ENCODE measurements at places on chromosomes 5 and 9.

DNA sequence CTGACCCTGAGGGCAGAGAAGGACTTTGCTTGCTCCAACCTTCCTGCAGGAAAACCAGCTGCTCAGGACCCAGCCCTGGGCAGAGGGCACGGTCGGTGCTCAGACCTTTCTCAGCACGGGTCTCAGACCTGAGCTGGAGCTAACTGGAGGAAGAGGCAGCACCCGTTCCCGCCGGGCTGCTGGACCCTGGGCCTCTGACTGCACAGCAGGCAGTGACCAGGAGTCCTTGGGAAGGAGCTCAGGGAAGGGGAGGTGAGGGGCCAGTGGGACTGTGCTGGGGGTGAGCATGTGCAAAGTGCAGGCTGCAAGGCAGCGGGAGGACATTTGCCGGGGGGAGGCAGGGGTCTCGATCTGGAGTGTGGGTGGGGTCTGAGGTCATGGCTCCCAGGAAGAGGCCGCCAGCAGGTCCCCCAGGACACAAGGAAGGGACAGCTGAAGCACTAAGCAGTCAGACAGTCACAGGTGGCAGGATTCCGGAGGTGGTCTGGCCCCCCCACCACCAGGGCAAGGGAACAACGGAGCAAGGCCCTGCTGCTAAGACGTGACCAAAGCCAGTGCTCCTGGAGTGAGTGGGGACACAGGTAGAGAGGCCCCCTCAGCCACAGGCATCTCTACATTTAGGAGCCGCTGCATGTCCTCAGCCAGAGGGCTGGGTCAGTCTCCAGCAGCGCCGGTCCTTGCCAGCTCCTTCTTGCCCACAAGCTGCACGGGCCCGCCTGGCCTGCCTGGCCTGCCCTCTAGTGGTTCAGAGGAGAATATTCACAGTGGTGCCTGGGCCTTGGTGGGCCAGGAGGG is 4.8 kb upstream of the DPM2 start:
- peak; percentile 56 for DNase-seq

- DNase-seq = no peak
These were observed 27.0 kb upstream of the TMOD1 start for GRCh38 chr9:97474372-97474925.

GRCh38 chr5:159324986-159325385 is 5.3 kb downstream of the IL12B start:
- DNase-seq = no peak

DNA sequence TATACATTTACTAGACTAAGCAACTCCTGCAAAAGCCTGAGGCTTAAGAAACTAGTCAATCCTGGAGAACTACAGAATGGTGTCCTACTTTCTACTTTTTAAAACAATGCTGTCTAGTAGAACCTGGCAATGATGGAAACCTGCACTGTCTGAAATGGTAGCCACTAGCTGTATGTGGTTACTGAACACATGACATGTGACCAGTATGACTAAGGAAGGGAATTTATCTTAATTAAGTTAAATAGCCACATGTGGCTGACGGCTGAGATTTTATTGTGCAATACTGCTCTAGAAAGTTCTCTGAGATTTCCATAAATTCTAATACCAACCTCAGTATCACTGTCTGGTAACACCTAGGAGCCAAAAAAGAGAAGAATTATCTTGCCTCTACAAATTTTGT is 44.9 kb upstream of the RAPGEF6 start:
- DNase-seq = no peak

DNA sequence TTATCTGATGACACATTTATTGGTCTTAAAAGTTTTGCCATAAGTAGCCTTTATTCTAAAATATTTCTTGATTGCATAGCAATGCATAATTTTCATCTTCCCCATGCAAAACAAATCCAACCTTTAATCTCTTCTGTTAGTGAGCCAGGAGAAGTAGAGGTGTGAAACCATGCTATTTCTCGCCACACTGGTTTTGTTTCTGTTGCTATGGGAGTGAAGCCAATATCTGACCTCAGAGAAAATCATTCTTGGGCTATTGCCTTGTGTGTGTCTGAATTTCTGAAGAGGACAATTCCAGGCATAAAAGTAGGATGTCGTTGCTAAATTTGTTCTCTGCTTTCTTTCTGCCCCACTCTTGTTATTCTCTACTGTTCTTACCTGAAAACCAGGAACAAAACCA is 183.6 kb downstream of the PTTG1 start:
- no peak for DNase-seq

DNA sequence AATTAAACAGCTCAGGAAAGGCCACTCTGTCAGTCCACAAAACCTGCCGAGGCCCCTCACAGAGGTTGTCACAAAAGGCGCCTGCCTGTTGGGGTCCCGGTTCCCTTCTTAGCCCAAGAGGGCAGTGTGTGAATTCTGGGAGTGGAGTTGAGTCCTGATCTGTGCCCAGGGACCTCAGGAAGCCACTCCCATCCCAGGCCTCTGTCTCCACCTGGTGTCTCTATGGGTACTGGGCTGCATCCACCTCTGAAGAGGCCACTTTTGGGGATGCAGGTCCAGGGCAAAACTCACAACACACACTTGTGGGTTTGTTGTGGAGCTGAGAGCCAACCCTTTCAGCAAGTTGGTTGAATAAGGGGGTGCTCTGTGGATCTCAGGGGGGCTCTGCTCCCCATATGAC is 74.3 kb upstream of the STXBP1 start:
- DNase-seq = no peak

GRCh38 chr9:134918646-134919045 is 934 bp upstream of the FCN1 start:
- DNase-seq = no peak

GRCh38 chr5:178067755-178068154 is 45.6 kb upstream of the N4BP3 start:
- DNase-seq = no peak

GRCh38 chr5:155274484-155274883 is 260.9 kb downstream of the KIF4B start:
- DNase-seq = no peak

DNA sequence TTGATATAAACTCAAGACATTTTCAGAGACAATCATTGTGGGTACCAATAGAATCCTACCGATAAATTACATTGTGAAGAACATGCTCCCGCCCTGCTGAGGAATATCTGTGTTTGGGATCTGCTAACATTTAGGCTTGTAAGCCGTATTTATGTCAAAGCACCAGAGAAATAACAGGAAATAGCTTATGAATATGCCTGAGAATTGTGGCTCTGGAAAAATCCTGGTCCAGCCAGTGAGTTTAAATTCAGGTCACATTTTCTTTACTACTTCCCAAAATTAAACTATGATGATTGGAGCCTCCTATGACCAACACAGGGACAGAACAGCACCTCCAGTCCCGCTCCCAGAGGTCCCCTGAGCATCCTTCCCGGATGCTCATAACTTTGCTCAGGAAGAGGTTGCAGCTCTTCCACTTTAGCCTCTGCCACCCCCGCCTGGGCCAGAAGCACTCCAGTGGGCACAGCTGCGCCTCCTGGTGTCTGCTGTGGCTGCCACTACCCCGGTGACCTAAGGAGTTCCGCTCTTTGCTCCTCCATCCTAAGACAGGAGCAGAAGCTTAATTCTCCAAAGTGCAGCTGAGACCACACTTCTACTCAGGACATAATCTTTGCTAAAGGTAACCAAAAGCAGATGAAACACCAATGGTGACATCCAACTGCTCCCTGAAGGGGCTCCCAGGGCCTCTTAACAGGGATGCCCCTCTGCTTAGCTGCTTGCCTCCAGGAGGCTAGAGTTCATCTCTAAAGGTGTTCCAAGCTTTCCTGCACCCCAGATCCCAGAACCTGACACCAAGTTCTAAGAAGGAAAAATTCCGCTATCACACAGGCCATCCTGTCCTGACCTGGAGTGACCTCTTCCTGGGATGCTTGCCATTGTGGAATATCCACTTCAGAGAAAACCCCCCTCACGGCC is 58.8 kb downstream of the SLC1A1 start:
- no peak for DNase-seq

GRCh38 chr5:61232490-61233050 is 70.3 kb upstream of the SMIM15 start:
- DNase-seq = no peak

- DNase-seq = peak; percentile 63
These were observed 76.8 kb downstream of the STK10 start for GRCh38 chr5:172110921-172111851.

- no peak for DNase-seq
These were observed 8.9 kb upstream of the AIF1L start for GRCh38 chr9:131087354-131087893.

- no peak for DNase-seq
These were observed 415.9 kb upstream of the KLF4 start for GRCh38 chr9:107905308-107906020.

GRCh38 chr9:6552498-6553121 is 92.9 kb downstream of the GLDC start:
- no peak for DNase-seq

DNA sequence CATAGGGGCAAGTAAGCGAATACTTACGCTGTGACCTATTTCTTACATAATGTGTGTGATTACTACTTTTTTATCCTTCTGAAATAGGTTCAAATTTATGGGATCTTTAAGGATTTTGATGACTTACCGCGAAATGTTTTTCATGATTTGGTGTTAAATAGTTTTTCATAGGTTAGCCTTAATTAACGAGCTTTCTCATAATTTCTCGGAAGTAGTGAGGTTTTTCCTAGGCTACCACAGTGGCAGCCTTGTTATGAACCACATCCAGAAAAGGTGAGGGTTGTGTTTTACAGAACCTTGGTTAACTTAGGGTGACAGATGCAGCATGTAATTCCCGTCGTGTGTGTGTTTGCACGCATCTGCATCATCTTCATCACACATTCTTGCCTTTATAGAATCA is 1.3 kb downstream of the SH3GL2 start:
- no peak for DNase-seq

DNA sequence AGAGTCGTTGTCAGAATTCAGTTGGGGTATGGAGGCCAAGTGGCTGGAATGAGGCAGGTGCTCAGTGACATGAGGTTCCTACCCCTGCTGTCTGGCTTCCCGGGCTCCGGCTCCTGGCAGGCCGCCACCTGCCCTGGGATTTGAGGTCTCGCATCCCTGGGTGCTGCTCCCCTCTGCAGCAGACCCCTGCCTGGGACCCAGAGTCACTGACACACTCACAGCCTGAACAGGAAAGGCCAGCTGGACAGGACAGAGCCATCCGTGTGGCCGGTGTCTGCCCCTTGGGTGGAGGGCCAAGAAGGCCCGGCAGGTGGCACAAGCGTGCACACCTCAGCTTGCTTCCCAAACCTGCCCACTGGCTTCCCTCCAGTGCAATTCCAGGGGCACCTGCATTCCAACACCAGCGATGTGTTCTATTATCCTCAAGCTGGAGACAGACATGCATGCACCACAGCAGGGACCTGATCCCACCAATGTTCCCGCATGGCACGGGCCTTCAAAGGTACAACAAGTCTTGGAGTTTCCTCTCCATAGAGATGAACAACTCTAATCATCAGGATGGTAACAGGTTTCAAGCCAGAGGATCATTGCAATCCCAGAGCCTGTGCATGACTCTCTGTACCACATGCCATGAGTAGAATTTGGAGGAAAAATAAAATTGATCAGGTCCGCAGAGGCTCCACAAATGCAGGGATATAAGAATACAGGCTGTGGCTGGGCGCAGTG is 45.6 kb upstream of the RNF130 start:
- no peak for DNase-seq

- no peak for DNase-seq
These were observed 19.8 kb downstream of the NACC2 start for GRCh38 chr9:136075134-136075841.

DNA sequence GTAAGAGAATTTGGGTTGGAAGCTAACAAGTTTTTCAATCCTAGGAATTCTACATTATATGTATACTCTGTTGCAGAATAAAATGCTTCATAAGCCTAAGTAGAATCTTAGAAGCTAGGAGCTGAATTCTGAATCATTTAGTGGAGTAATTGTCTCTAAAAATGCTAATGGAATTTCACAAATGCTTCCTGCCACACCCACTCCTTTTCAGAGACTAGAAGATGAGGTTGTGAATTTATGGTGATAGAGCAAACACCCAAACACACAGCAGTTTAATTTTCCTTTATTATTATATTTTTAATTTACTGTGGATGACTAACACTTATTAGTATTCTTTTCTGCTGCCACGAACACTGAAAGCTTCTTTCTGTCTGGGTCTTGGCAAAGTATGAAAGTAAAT is 208.0 kb upstream of the PDE4D start:
- DNase-seq = no peak

GRCh38 chr5:118863345-118863744 is 125.0 kb downstream of the DTWD2 start:
- DNase-seq = no peak

DNA sequence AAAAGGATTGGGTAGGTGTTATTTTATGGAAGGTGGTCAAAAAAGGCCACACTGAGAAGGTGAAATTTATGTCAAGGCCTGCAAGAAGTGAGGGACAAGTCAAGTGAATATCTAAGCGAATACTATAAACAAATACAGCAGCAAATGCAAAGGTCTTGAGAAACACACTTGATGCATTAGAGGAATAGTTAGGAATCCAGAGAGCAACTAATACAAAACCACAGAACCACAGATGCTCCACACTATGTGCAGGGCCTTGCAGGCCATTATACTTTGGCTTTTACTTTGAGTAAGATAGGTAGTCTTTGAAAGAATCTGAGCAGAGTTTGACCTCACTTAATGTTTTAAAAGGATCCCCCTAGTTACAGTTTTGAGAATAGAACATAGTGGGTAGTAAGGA is 4.6 kb downstream of the ZNF622 start:
- no peak for DNase-seq

DNA sequence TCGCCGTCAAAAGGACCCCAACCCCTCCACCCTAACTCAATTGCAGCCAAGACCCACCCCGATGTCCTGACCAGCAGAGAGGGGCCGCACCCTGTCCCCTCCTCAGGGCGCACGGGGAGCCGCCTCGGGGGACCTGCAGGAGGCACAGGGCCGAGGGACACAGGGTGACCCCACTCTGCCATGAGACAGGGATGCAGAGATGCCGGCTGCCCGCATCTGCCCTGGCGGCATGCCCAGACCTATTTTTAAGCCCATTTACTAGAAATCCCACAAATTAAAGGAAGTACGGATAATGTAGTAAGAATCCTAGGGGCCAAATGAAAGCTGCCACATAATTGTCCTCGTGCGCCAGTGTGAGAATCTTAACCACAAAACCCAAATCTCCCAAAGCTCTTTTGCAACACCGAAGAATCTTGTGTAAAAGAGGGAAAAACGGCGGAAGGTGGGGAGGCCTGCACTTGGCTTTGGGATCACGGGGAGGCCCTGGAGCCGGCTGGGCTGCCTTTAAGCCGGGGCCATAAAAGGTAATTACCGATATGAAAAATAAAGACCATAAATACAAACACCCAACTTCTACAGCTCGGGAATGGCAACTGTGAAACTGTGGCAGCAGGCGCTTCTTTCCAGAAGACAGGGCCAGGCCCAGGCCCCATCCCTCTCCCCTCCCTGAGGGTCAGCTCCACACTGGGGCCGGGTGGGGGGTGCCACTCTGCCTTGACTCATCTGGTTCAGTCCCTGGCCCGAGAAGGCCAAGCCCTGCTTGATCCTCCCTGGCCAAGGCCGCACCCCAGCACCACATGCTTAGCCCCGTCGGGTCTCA is 35.0 kb downstream of the NACC2 start:
- no peak for DNase-seq
